ENCODE measurements at places on chromosomes 7 and 10. TPM values are rescaled to one million over a fixed set of nuclear protein-coding genes. Genes with fewer than 3 reads are reported as not detected.

FRAT1 gene
- total RNA-seq: 1.4 TPM

CFAP69 gene
- 2.0 TPM for total RNA-seq

DNA sequence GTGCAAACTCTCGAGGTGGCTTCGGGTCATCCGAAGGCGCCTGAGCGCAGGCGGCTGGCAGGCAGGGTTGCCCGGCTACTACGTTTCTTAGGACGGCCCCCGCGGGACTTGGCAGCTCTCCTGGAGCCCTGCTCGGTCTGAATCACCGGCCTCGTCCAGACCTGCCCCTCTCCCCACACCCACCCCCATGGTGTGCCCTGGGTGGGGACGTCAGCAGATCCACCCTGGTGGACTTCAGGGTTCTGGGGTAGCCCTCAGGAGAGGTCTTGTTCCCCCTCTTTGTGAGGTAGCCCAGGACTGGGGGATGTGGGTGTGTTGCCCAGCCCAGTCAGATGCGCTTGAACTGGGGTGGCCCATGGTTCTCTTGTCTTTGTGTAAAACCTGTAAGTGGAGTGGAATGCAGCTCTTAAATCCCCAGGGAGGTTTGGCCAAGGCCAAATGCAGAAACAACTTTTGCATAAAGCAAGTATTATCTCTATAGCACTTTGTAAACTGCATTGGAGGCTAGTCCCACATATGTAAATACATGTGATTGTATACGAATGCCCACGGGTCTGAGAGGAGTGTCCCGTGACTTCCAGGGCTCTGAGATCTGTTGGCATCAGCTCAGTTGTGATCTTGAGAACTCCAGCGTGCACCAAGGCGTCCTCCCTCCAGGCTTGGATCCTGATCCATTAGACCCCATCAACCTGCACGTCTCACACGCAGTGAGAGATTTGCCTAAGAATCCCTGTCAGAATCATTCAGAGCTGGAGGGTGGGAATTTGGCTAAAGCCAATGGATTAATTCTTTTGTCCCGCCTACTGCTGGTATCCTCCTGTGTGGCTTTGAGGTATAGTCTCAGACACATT, 1.8 kb downstream of the PFKFB3 start:
- peak; percentile 62 for DNase-seq

DNA sequence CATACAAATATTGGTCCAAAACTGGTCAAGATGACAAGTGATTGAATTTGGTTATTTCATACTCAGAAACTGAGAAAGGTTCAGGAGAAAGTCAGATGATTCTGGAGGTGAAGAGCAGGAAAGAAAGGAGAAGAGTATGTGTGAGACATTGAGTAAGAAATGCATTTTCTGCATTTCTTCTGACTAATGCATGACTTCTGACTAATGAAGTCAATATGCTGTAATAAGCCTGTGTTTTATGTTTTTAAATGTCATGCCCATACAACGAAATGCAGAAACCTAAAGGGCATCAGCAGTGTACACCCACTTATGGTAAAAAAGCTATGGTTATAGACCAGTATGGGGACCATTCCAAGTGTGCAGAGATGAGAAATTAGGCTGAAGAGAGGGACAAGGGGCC, 1227.8 kb upstream of the SORCS1 start:
- peak; percentile 61 for DNase-seq

DNA sequence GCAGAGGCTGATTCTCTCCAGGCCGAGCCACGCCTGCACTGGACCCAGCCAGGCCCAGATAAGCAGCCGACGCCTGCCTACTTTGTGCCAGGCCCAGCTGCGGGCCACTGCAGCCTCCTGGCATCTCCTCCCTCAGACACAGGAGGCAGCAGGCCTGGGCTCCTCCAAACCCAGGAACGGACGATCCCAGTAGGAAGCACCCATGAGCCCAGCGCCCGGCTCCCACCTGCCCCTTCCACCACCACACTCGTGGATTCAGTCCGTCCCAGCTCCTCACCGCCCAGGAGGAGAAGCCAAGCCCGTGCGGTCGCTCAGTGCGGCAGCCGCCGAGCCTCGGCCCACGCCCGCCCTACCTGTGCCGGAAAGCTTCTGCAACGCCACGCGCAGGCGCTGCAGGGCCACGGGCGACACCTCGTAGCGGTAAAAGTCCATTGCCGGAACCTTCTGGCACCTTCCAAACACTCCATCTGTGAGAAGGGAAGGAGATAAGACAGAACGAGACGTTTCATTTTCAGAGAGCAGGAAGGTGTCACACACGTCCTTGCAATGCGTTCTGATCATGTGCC, 271.1 kb downstream of the PTPRN2 start:
- DNase-seq: no peak

GRCh38 chr7:41889472-41889871, 186.6 kb upstream of the INHBA start:
- DNase-seq: peak; percentile 7
